ENCODE measurements at places on chromosomes 3 and 15.

GRCh38 chr3:148962513-148962912, 28.8 kb upstream of the GYG1 start:
- DNase-seq = peak; percentile 49

DNA sequence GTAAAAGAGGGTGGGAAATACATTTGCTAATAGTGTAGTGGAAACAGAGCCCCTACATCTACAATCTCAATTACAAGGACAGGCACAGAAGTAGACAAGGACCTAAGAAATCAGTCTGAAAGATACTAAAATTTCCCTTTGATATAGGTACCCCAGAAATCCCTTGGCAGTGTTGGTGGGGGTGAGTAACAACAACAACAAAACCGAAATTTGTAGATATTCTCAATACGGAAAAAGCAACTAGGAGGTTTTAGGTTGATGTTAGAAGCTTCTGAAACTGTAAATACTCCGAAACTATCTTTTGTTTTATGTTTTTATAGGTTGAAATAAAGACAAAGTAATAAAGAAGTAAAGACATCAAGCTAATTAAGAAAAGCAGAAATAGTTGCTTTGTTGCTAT, 323.1 kb upstream of the CBLB start:
- no peak for DNase-seq

GRCh38 chr3:20394243-20394642, 208.2 kb upstream of the SGO1 start:
- DNase-seq = no peak

DNA sequence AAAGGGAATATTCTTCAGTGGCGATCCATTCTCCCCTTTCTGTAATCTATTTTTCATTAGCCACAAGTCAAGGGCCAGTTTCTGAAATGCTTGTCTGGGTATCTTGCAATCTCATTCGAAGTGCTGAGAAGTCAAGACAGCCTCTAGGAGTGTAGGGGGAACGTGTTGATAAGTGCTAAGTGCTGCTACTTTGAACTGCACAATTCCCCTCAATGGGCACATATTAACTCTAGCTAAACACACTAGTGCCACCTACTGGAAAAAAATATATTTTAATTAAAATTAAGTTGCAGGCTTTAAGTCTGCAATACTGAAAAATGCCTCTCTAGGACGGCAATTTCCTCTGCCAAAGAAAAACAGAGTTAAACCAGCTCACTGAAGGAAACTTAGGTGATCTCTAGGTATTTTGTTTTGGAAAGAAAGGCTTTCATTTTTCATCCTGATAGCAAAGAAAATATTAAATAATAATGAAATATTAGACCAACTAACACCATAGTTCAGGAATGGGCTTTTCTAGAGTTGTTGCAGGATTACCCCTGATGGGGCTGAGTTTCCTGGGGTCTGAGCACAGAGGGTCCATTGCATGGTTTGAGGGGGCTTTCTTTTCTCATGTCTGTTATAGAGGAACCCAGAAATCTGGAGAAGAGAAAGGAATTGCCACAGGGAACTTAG, 181.9 kb upstream of the KBTBD8 start:
- DNase-seq = peak; percentile 87

DNA sequence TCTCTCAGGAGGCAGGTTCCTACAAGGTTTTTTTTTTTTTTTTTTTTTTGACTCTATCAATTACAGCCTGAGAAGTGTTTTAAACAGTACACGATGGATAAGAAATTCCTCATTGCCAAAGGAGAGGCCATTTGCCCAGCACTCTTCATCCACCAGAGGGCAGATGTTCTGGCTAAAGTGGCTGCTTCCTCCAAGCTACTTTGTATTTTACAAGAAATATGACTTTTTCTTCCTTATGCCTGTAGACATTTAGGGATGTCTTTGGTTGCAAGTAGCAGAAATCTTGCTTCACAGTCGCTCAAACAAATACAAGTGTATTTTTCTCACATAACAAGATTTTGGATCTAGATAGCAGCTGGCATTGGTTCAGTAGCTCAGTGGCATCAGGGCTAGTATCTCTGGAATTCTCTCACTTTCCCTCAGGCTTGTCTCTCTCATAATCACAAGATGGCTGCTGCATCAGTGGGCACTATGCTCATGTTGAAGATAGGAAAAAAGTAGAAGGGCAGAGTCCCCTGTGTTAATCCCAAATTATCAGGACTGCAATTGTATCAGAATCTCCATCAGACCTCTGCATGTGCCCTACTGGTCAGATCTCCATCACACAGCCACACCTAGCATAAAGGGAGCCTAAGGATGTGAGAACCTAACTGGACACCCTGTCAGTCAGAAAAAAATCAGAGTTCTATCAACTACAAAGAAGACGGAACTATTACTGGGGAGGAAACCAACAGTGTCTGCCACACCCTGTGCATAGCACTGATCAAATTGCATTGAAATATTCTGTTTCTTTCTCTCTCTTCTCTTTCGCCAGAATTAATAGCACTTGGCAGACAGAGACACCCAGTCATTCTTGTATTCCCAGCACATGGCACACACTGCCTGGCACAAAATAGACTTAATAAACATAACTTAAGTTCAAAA, 138.9 kb upstream of the COL8A1 start:
- peak; percentile 59 for DNase-seq
